MV-4-11 (cell line): ENCODE measurements at places on chromosomes 7 and 10.
A peak's percentile ranks its signal among the peaks of the same experiment; 100 is the strongest.

GRCh38 chr7:121138262-121138933 lies 149.9 kb downstream of the CPED1 start:
- DNase-seq, result no peak

DNA sequence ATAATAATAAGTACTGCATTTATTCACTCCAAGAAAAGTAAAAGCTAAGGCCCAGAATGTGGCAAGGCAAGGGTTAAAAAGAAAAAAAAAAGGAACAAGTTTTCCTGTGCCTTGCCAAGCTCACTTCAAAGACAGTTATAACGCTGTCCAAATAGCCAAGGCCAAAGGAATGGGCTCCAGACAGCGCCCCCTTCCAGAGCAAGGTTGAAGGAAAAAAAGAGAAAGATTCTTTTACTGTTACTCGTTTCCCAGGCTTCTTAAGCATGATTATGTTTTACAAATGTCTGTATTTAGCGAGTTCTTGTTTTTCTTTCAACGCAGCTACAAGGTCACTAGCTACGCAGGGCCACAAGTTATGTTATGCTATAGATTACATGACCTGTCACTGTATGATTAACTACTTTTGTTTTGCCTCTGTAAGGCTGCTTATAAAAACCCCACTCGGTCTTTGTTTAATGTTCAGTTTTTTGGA lies 9.1 kb upstream of the EIF4H start:
- peak; percentile 34 for DNase-seq

DNA sequence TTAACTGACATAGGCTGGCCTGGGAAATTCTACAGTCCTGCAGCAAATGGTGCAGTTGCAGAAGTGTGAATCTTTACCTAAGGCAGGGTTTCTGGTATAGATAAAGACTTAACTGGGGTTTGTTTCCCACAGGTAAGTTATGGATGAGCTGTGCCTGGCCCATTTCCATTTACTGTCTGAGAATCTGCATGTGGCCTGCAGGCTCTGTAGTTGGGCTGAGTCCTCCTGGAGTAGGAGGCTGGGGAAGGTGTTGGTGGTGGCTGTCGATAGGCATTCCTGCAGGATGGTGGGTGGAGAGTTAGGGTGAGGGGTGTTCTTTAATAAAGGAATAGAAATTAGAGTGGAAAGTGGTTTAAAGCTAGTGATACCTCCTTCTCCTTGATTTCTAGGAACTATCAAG lies 193.5 kb downstream of the AUTS2 start:
- no peak for DNase-seq

DNA sequence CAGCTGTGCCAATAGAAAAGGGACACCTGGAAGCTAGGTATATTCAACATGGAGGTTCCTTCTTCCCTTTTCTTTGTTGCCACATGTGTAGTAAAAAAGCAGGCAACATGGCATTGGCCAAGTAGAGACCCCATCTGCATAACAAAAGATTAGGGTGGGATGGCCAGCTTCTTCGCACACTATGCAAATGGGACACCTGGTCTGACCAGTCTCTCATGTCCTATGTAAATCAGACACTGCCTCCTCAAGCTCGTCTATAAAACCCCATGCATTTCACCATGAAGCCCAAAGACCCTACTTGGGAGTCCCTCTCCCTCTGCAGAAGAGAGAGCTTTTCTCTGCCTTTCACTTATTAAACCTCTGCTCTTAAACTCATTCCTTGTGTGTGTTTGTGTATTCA lies 53.9 kb downstream of the MYL10 start:
- DNase-seq, result no peak

DNA sequence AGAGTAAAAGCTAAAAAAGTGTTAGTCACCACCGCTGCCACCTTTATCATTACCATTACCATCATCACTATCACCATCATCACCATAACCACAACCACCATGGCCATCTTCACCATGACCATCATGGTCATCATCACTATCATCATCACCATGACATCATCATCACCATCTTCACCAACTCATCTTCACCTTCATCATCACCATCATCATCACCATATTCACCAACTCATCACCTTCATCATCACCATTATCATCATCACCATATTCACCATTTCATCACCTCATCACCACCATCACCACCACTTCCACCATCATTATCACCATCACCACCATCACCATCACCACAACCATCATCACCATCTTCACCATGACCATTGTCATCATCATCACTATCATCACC lies 46.5 kb upstream of the PDGFA start:
- no peak for DNase-seq

DNA sequence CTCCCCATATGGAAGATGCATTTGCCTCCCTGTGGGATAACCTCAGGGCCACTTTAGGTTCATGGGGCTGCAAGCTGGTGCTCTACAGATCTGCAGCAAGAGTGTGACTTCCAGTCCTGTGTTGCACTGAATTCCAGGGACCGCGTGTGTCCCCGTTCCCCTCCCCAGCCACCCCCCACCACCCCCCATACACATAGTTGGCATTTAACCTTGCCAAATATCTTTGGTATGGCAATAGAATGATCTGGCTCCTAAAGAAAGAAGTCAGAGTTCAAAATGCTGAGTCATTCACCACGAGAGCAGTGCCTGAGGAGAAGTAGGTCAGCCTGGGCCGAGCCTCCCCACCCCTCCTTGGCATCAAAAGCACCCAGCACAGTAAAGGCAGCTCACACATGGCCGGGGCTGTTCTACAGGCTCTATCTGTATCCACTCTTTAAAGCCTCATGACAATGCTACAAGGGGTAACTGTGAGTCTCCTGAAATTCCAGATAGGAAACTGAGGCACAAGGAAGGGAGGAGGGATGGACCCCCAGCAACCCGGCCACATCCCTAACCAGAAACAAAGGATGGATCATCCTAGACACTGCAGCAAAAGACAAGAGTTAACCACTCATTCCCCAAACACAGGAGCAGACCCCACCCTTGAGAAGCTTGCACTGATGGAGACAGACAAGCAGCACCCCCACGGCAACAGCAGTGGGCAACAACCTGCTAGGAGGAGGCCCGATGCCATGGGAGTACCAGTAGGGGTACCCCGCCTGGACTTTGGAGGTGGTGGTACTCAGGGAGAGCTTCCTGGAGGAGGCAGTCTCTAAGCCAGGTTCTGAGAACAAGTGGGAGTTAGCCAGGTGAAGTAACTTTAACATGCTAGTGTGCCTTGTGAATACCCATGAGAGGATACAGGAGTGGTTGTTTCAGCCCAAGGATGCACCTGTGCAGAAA lies 70.3 kb upstream of the NANOS1 start:
- DNase-seq, result peak; percentile 72

DNA sequence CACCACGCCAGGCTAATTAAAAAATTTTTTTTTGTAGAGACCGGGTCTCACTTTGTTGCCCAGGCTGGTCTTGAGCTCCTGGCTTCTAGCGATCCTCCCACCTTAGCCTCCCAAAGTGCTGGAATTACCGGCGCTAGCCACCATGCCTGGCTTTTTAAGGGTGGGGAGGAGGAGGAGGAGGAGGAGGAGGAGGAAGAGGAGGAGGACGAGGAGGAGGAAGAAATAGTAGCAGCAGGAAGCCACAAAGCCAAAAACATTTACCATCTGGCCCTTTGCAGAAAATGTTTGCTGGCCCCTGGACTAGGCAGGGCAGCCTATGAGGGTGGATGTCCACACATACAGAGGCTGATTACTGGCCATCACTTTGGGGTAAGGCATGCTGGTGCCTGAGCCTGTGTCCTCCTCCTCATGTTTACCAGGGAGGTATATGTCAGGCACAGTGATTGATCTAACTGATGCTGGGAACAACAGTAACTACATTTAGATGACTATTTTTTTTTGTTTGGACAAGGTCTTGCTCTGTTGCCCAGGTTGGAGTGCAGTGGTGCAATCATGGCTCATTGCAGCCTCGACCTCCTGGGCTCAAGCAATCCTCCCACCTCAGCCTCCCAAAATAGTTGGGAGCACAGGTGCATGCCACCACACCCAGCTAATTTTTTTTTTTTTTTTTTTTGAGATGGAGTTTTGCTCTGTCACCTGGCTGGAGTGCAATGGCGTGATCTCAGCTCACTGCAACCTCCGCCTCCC lies 122.1 kb downstream of the HIP1 start:
- peak; percentile 60 for DNase-seq
